ENCODE measurements at places on chromosomes 4 and X.

GRCh38 chr4:127188847-127189246 is 443.9 kb upstream of the INTU start:
- DNase-seq = no peak

DNA sequence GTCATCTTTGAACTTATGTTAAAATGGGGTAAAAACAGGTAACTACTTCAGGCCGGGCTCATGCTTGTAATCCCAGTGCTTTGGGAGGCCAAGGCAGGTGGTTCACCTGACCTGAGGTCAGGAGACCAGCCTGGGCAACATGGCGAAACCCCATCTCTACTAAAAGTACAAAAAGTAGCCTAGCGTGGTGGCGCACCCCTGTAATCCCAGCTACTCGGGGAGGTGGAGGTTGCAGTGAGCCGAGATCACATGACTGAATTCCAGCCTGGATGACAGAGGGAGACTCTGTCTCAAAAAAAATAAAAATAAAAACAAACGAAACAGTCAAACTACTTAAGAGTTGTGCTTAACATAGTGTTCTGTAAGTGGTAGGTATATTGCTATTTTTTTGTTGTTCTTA is 2.5 kb downstream of the DDX3X start:
- DNase-seq = no peak

GRCh38 chr4:147840838-147841738 is 109.2 kb downstream of the ARHGAP10 start:
- DNase-seq = no peak

- DNase-seq = no peak
Observed at GRCh38 chr4:80711956-80712355, 318.6 kb upstream of the BMP3 start.

- no peak for DNase-seq
Observed at GRCh38 chr4:112332398-112332797, 35.2 kb downstream of the ALPK1 start.

DNA sequence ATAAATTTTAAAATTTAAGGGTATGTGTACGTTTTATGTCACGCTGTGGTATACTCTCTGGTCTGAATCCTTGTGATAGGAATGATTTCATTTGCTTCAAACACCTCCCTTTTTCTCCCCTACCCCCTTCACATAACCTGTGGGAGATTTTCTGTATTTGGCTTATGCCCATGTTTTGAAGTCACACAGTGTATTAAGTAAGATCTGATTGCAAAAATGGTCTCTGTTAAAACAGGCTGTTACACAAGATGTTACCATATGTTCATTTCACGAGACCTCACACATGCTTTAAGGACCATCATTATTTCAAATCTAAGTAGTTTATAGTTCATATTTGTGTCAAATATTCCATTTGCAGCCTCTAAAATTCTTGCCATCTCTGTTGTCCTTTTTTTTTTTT is 63.5 kb downstream of the TMEM131L start:
- DNase-seq = no peak

DNA sequence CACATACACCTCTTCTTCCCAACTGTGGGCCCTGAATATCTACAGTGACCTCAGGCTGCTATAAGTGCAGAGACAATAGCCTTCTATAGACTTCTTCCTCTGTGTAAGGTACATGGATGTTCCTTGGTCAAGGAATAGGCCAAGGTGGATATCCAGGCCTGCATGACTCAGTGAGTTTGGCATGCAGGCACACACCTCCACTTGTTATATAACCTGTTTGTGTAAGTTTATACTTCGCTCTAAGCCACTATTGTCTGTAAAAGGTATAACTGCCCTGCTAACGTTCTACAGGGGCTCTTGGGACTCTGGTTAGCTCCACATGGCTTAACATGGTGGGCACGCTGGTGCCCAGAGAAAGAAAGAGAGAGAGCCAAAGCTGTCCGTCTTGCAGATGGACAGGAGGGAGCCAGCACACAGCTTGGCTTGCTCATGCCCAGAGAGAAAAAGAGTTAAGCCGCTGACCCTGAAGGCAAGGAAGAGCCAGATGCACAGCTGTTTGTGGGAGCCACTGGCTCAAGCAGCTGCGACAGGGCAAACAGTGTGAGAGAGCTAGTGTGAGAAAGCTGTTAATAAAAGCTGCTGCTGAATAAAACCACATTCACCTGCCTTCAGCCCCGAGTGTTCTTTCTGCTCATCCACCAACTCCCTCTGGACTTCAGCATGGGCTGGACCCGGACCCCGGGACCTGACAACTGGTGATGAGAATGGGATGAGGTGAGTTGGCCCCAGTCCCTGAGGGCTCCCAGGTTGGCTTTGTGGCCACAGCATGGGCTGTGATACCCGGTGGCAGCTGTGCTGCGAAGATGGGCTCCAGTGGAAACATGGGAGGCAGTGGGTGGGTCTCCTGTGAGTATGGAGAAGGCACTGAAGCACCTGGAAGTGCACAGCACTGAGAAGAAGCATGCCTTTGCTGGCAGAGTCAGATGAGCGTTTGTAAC is 44.5 kb upstream of the ZBTB33 start:
- no peak for DNase-seq

GRCh38 chr4:165839615-165840333 is 33.3 kb upstream of the TLL1 start:
- no peak for DNase-seq

DNA sequence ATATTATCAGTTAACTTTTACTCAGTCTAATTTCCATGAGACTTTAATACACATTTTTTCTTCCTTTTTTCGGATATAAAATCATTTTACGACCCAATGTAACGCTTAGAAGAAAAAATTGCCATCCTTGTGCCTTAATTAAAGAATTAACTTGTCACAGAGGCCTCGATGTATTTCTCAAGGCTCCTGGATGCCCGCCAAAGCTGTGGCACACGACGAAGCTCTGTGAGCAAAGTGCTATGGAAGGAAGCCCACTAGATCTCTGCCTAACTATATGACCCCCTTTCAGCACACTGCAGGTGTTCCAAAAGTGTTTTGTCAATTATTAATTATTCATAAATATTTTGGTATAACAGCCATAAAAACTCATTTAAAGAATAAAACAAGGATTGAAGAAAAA is 54.4 kb downstream of the TAPT1 start:
- no peak for DNase-seq

GRCh38 chr4:156191044-156191781 is 237.5 kb upstream of the CTSO start:
- DNase-seq = no peak

DNA sequence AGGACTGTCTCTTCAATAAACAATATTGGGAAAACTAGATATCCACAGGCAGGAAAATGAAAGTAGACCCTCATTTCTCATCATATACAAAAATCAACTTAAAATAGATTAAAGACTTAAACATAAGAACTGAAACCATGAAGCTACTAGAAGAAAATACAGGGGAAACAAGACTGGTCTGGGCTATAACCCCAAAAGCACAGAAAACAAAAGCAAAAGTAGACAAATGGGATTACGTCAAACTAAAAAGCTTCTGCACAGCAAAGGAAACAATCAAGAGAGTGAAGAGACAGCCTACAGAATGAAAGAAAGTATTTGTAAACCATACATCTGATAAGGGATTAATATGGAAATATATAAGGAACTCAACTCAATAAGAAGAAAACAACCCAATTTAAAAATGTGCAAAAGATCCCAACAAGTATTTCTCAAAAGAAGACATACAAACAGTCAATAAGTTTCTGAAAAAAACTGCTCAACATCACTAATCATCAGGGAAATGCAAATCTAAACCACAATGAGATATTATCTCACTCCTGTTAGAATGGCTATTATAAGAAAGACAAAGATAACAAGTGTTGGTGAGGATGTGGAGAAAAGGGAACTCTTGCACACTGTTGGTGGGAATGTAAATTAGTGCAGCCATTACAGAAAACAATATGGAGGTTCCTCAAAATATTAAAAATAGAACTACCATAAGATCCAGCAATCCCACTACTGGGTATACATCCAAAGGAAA is 325.3 kb upstream of the RASGEF1B start:
- DNase-seq = no peak

DNA sequence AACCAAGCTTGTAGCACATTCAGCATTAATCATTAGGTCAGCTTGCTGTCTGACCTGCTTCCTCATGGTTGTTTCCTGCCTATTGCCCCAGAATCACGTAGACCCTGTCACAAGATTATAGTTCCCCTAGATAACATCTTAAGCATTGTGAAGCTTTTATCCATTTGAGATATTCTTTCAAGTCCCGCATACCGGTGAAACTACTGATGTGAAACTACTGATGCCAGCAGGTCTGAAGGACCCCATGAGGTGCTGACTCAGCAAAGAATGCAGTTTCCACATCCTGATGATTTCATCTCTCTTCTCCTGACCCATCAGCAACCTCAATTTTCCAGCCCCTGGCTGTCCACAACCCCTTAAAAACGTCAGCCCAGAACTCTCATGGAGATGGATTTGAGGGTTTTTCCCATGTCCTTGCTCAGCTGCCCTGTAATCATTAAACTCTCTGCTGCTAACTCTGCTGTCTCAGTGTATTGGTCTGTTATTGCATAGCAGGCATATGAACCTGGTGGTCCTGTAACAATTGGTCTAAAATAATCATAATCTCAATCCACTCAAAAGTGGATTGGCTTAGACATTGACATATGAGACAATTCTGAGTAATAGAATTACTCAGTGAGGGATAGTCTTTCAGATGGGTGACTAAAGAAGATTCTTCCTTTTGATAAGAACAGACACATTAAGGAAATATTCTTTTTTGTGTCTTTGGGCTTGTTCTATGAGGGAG is 26.3 kb upstream of the UBA6 start:
- DNase-seq = no peak

GRCh38 chr4:127622921-127623796 is 9.6 kb upstream of the INTU start:
- peak; percentile 20 for DNase-seq

GRCh38 chr4:8594097-8595038 is 1.8 kb downstream of the CPZ start:
- DNase-seq = no peak

GRCh38 chr4:155565776-155566175 is 100.9 kb upstream of the GUCY1A1 start:
- DNase-seq = no peak

DNA sequence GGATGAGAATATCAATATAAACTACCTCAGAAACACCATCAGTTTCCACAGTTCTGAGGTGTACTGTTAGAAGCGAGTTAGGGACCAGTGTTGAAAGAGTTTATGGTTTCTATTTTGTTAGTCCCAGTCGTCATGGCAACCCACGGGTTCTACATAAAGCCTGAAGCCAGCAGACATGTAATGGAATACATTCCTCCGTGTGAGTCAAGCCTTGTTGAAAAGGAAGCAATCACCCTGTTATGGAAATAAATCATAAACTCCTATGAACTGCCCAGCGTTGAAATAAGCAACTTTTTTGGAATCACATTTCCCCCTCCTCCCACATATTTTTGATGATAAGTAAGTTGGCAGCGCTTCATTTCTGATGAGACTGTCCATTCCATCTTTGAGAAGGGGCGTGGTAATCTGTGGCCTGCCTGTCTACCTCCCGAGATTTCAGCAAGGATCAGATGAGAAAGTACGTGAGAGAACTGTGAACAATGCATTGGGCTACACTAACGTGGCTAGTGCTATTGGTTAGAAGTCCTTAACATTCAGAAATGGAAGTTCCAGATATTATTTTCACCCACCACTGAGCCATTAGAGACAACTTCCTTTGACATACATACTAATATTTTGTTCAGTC is 40.4 kb upstream of the PDHA1 start:
- DNase-seq = no peak

- DNase-seq = no peak
Observed at GRCh38 chr4:130646886-130647285, 1550.9 kb downstream of the C4orf33 start.

DNA sequence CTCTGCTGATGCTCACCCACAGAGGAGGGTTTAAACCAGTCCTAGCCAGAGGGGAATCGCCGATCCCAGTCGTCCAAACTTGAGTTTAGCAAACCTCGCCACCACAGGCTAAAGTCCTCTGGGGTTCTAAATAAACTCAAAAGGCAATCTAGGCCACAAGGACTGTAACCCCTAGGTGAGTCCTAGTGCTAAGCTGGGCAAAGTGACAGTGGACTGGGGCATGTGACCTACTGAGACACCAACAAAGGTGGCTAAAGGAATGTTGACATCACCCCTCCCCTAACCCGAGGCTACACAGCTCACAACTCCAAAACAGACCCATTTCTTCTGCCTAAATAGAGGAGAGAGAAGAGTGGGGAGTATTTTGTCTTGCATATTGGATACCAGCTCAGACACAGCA is 142.8 kb upstream of the PRDX4 start:
- no peak for DNase-seq

- no peak for DNase-seq
Observed at GRCh38 chr4:90990284-90990683, 863.1 kb downstream of the CCSER1 start.

DNA sequence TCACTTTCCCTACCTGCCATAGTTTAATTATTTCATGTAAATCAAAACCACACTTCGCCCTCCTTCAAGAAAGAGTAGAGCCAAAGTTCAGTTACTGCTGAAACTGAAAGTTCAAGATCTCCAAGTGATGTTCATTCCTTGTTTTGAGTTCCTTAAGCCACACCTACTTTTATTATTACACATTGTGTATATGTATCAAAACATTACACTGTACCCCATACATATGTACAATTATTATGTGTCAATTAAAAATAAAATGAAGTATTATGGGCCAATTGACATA is 892.3 kb upstream of the NDST4 start:
- DNase-seq = no peak

- DNase-seq = no peak
Observed at GRCh38 chr4:15783676-15784075, 5.5 kb downstream of the CD38 start.

DNA sequence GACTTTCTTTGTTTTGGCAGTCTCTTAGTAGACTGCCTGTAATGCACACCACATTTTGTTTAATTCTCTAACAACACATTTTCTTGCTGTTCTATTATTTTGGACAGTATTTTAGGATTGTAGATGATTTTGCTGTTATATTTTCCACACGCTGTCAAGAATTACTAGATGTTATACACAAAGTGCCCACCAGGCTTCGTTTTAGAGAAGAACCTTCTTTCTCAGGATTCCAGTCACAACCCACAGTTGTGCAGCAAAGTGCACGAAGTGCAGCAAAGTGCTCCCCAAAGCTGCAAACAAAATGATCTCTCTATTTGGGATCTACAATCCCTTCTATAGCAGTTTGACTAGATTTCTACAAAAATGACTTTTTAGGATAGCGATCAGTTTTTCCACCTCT is 2.4 kb downstream of the ZNF141 start:
- DNase-seq = no peak

- DNase-seq = no peak
Observed at GRCh38 chrX:65866146-65866545, 173.7 kb downstream of the VSIG4 start.

GRCh38 chrX:155086961-155087735 is 15.8 kb downstream of the BRCC3 start:
- DNase-seq = no peak
